Inflammatory macrophage treated with lipopolysaccharide for 4 hours (primary cell): ENCODE measurements at places on chromosomes 3 and 15.

- DNase-seq, result no peak
These were observed 474.9 kb downstream of the MAGI1 start for GRCh38 chr3:65563861-65564260.

- no peak for DNase-seq
These were observed 428.4 kb upstream of the MDFIC2 start for GRCh38 chr3:70740872-70741271.

GRCh38 chr3:172622916-172623700 is 87.8 kb downstream of the NCEH1 start:
- peak; percentile 61 for DNase-seq

DNA sequence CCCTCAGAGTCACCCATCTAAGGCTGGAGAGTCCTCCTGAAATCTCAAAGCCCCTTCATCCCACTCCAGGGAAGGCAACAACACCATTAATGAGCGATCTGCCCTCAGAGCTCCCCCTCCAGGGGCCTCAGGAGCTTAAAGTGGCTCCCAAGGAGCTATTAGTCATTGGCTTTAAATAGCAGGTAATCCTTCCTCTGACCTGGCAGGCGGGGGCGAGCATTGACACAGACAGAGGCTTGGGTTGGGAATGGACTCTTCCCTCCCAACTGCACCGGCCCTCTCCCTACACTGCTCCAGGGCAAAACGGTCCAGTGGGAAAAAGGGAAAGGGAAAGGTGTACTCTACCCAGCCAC is 1.4 kb downstream of the MFGE8 start:
- no peak for DNase-seq

- no peak for DNase-seq
These were observed 38.5 kb downstream of the EPHB1 start for GRCh38 chr3:134833453-134834163.

DNA sequence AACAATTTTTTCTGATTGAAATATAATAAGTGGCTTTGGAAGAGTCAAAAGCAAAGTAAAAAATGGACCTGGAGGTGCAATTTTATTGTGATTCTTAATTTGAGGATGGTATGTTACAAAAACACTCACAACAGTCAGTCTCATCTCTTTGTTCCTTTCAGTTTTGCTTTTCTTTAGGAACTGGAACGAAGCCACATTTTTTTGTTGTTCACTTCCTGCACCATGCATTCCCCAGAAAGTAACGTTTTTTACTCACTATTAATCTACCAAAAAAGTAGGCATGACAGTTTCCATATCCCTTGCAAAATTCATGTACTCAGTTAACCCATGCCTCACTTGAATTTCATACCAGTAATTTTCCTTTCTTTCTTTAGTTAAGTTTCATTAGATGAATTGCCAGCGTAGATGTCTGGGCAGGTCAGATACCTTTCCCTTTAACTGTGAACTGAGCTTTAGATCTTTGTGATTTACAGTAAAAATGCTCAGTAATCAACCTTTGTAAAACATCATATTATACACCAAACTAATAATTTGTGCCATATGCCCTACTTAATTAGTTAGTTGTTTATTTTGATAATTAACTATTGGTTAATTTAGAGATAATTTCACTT is 384.3 kb downstream of the ROBO1 start:
- DNase-seq, result no peak

- no peak for DNase-seq
These were observed 32.8 kb upstream of the TOP2B start for GRCh38 chr3:25697553-25697952.

DNA sequence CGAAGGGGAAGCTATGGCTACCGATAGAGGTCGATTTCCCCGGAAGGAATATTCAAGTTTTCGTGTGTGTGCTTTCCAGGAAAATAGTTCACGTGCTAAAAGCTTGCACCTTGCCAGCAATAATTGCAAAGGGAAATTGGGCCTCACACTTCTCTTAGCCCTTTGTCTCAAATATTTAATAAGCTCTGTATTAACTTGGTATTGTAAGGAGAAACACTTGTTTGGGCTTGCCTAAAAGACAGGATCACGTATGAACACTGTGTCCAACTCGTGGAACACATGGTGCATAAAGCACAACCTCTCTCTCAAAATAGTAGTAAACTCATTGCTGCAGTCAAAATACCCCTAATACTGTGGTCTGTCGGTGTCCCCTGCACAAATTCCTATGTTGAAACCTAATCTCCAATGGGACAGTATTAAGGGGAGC is 352 bp upstream of the TMF1 start:
- no peak for DNase-seq

GRCh38 chr15:39313467-39313866 is 267.4 kb upstream of the THBS1 start:
- DNase-seq, result no peak

- DNase-seq, result no peak
These were observed 133.0 kb upstream of the NECTIN3 start for GRCh38 chr3:110938629-110939028.

DNA sequence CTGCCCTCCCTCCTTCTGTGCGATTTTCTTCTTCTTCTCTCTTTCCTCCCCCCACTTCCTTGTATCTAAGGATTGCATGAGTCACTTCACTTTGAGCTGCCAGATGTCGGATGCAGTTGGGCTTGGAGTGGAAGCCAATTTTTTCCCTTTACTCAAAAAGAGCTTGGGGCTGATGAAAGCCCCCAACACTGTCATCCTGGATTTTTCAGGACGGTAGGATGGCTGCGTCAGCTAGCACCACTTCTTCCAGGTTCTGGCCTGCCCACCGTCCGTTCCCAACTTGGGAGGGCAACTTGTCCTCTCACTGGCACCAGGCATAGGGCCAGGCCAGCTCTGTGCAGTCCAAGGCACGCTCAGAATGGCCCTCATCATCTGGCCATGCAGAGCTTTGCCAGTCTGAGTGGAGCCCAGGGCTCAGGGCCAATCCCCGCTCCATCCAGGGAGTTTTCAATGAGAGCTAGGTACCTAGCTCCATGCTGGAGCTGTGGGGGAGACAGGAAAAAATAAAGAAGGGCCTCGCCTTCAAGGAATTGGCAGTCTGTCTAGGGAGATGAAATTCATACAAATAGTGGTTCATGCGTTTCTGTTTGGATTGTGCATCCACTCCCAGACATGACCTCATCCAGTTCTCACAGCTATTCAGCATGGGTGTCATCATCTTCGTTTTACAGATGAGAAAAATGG is 47.7 kb upstream of the INSYN1 start:
- no peak for DNase-seq

- no peak for DNase-seq
These were observed 170.2 kb upstream of the IL12A start for GRCh38 chr3:159818399-159818798.

DNA sequence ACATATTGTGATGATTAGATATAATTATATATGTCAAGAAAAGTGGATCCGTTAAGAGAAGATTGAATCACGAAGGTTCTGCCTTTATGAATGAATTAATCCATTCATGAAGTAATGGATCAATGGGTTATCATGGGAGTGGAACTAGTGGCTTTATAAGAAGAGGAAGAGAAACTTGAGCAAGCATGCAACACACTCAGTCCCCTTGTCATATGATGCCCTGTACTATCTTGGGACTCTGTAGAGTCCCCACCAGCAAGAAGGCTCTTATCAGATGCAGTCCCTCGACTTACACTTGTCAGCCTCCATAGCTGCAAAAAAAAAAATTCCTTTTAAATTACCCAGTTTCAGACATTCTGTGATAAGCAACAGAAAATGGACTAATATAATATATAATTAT is 301.9 kb downstream of the RAP2B start:
- DNase-seq, result peak; percentile 54

DNA sequence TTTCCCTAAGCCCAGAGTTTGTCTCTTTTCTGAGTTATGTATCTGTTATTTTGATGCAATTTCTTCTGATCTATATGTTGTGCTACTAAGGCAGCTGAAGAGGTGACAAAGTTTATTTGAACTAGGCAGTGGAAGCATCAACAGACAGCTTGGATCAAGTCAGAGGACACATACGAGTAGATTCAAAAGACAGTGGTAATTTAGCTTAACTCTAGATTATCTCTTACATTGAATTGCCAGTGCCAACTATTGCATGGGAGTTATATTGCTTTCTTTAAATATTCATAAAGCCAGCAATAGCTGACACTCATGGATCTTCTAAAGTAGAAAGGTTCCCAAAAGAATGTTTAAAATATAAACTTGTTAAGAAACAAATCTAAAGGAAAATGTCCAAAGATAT is 37.3 kb upstream of the CCDC66 start:
- DNase-seq, result no peak

DNA sequence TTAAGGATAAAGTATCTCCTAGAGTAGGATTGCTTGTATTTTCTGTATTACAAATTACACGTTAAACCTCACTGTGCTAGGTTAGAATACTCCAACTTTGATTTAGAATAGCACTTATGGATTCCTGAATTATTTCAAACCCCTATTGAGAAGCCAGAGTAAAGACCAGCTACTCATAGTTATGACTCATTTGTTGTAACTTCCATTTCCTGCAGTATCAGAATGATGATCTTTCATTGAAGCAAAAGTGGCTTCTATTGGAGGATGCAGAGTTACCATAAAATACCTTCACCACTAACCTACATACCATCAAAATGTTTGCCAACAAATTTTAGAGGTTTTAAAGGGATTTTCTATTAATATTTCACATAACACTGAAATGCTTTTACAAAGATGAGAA is 1322.7 kb upstream of the ALCAM start:
- DNase-seq, result no peak

DNA sequence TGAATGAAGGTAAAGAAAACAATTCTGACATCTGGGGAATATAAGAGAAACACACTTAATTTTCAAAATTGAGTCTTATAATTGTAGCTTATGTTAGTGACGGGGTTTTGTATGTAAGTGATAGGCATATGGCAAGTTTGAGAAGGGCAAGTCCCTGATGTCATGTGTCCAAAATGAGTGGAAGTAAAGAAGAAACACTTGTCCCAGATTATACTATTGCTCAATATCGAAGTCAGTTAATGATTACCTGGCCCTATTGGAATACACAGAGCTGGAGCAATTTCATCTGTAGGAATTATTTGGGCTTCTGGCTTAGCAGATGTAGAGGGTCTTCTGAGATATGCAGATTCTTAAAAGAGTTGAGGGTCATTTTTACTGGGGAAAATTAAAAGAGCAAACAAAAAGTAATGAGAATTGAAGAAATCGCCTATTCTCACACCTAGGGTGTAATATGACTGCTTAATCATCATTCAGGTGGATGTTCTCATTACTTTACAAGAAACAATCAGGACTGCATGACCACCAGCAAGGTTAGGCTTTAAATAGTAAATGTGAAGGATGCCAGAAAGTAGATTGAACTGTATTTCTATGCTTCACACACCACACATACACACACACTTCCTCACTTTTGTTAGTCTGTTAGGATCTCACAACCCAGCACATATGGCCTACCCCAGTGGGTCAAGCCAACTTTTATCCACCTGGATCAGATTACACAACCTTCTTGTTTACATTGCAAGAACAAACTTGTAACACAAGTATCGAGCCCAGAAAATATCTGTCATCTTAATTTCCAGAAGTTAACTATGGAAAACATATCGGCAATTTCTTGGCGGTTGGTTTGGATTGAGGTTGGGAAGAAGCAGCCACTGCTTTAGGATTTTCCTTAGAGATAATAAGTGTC is 183.3 kb upstream of the LRRC3B start:
- no peak for DNase-seq

DNA sequence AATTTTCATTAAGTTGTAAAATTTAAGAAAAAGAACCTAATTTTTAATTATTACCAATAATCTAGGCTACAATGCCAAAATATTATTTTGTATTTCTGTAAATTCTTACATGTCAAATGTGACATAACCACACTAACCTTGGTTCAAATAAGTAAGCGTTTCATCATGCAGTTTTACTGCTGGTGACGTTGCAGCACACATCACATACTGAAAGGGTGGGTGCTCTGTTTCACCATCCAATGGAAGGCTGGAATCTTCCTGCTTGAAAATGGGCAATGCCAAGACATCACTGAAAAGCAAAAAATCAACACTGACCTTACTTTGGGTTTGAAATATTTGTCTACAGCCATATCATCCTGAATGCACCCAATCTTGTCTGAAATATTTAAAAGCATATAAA is 14.8 kb downstream of the UBP1 start:
- peak; percentile 62 for DNase-seq

DNA sequence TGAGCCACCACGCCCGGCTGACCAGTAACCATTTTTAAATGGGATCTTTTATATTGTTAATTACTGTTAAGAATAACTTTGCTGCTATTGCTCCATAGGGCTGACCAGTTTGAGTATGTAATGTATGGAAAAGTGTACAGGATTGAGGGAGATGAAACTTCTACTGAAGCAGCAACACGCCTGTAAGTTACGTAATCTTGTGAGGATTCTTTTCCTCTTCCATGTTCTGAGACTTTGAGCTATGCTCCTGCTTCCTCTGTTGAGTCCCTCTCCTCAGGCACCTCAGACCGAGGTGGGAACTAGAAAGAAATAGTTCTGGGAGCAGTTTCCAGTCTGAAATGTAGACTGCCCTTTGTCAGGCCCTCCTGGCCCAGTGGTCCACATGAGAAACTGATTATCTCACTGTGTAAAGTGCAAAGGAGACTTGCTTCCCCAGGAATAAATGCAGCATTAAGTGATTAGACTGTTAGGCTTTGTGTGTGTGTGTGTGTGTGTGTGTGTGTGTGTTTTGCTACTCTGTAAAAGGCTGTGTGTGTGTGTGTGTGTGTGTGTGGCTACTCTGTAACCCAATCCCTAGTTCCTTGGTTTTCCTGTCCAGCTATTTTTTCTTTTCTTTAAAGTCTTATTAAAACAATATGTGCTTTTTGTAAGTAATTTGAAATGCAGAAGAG is 5.2 kb downstream of the POLR2H start:
- no peak for DNase-seq

GRCh38 chr15:69467636-69468035 is 15.0 kb downstream of the RPLP1 start:
- DNase-seq, result no peak

GRCh38 chr15:75671730-75672602 is 24.3 kb downstream of the SNX33 start:
- no peak for DNase-seq

- DNase-seq, result no peak
These were observed 109.5 kb downstream of the THRB start for GRCh38 chr3:24385012-24385615.

DNA sequence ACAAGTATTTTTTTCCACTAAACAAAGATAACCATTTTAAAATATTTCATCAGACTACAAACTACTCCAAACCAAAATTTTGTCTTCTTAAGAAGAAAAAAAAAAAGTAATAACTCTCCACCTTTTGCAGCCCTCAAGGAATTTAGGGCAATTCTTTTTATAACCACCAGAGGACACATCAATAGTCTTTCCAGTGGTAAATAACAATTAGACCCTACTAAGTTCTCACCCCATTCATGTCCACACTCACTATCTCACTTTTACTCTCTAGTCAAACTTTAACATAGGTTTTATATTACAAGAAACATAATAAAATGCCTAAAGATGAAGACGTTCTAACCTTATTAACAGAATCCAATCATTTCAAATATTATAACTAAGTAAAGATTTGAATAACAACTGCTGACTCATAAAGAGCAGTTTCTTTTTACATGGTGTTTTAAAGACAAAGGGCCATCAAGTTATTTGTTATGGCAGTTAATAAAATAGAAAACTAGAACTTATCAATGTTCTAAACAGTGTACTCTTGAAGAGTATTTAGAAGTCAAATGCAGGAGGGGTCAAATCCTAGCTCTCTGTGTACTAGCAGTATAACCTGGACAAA is 33.0 kb downstream of the CCDC39 start:
- DNase-seq, result no peak

GRCh38 chr3:117735481-117736101 is 1026.0 kb downstream of the TUSC7 start:
- DNase-seq, result no peak
